ENCODE measurements at places on chromosomes 12 and 14.

GRCh38 chr14:101253948-101254347 is 307.3 kb upstream of the DIO3 start:
- DNase-seq: no peak

GRCh38 chr14:75724414-75725204 is 63.6 kb downstream of the TTLL5 start:
- DNase-seq: no peak

GRCh38 chr14:24312736-24313507 is 1.6 kb downstream of the LTB4R start:
- DNase-seq: no peak

- no peak for DNase-seq
Observed at GRCh38 chr12:89690925-89691324, 17.7 kb downstream of the ATP2B1 start.

DNA sequence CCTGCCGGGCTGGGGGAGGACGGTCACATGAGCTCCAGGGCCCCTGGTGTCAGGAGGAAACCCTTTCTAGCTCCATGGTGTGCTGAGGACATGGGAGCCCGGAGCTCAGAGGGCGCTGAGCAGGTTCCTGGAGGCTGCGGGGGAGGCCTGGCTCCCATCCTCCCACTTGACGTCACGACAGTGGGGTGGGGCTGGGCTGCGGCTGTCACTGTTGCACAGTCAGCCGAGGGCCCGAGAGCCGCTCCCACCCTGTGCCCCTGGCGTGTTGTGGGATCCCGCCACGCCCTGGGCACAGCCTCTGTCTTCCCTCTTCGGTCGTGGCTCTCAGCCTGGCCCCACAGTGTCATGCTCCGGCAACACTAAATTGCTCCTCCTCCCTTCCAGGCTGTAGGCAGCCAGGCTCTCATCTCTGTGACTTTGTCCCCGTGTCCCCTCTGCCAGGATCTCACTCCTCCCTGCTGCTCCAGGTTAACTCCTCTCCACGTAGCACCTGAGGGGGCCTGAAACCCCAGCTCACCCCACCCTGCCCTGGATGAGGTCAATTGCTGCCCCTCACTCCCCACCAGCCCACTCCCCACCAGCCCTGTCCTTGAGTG is 33.0 kb downstream of the BEGAIN start:
- DNase-seq: no peak

GRCh38 chr12:87323369-87323768 is 705.8 kb downstream of the C12orf50 start:
- DNase-seq: no peak

DNA sequence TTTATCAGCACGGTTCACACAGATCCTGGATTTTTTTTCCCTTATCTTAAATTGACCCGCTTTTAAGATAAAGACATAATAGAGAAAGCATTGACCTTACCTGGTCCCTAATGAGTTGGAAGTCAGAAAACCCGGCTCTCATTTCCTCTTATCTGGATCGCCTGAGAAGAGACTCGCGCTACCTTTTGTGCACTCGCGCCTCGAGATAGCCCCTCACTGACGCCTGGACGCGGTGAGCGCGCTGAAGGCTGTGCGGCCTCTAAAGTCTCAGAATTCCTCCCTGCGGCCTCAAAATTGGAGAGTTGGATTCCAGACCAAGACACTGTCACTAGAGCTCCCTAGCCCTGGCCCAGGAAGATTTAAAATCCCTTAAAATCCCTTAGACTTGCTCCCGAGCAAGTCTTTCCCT is 7.0 kb downstream of the NKX2-1 start:
- no peak for DNase-seq

DNA sequence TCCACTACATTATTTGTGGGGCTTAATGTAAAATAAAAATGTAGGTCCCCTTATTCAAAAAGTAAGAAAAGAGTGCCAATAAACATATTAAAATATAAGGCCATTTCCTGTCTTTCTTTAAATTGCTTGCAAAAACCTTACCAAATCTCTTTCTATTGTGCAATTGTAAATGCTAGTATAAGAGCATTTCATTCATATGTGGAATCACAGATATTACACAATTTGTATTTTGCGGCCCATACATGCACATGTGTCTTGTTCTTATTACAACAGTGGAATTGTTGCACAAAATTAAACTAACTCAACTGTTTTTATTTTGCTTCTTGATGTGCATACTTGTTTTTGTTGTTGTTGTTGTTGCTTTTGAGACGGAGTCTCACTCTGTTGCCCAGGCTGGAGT is 20.1 kb upstream of the CRADD start:
- no peak for DNase-seq

DNA sequence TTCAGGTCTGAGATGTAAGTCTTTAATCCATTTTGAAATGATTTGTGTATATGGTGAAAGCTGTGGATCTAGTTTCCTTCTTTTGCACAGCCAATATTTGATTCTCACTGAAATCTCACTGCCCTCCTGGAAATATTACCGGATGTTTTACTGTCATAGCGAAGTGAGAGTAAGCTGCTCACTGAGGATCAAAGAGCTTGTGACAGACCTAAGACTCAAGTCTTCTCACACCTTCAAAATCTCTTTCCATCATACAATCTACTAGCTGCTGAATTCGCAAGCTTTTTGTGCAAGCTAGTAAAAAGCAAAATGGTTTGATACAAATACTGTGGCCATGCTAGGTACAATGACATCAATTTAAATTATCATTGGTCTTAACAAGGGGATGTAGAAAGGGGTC is 3.9 kb downstream of the LRRK2 start:
- DNase-seq: no peak

DNA sequence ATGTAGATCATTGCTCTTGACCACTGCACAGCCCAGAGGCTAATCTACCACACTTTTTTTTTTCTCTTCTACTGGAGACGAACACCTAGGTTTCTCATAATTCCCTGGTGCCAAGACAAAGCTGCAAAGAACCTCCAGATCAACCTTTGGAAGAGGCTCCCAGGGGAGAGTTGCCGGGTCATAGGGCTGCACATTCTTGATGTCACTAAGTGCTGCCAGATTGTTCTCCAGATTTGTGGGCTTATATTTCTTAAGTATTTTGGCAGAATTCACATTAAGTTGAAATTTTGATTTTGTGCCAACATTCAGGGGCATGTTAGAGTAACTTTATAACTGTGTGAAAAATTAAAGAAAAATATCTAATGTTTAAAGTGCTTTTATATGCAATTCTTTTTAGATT is 13.5 kb upstream of the PDZRN4 start:
- DNase-seq: no peak

DNA sequence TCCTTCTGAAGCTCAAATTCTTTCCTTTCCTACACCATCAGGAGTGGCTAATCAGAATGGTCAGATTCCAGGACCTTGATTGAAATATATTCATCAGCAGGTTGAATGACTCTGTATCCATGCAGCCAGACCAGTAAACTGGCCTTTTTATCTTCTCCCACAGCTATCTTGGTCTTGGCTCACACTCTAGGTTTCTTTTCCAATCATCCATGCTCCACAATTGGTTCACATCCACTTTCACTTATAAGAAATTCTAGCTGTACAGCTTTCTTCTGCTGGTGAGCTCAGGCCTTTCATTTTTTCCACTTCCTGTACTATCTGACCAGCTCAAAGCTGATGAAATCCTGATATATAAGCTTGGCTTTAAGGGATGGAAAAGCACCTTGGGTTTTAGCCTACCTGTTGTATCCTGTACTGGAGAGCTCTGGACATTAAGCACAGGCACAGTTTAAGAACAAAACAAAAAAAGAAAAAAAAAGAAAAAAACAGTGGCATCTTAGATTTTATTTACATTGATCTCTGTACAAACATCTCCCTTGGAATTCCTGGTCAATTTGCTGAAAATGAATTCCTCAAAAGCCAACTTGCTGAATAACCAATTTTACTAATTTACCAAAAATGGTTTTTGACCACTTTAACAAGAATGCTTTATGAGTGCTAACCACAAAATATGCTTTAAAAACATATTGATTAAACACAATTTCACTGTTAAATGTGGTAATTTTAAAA is 91.6 kb upstream of the PAWR start:
- DNase-seq: no peak

DNA sequence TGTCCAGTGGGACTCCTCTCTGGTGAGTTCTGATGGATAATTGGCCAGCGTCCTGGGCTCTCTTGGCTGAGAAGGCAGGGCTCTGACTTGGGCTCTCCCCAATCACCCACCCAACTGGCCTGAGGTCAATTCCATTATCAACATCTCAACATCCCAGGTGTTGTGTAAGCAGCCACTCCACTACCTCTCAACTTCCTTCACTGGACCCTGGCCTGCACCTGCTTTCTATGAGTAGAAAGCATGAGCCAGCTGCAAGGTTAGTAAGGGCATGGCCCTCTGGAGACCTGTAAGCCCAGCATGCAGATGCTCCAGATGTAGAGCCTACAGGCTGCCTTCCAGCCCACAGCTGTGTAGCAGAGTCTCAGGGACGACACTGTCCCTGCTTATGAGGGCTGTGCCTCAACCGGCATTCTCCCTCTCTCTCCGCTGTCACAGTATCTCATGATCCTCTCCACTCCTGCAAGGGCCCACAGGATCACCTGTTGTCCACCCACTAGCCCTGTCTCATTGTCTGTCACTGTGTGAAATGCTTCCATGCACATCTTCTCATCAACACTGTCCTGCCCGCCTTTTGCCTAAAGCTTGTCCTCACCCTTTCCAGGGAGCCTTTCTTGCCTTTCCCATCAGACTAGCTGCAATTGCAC is 5.4 kb upstream of the KRT81 start:
- no peak for DNase-seq

- DNase-seq: no peak
Observed at GRCh38 chr14:77043984-77044485, 15.5 kb upstream of the IRF2BPL start.

- DNase-seq: no peak
Observed at GRCh38 chr14:58666737-58667136, 29.0 kb downstream of the DACT1 start.

DNA sequence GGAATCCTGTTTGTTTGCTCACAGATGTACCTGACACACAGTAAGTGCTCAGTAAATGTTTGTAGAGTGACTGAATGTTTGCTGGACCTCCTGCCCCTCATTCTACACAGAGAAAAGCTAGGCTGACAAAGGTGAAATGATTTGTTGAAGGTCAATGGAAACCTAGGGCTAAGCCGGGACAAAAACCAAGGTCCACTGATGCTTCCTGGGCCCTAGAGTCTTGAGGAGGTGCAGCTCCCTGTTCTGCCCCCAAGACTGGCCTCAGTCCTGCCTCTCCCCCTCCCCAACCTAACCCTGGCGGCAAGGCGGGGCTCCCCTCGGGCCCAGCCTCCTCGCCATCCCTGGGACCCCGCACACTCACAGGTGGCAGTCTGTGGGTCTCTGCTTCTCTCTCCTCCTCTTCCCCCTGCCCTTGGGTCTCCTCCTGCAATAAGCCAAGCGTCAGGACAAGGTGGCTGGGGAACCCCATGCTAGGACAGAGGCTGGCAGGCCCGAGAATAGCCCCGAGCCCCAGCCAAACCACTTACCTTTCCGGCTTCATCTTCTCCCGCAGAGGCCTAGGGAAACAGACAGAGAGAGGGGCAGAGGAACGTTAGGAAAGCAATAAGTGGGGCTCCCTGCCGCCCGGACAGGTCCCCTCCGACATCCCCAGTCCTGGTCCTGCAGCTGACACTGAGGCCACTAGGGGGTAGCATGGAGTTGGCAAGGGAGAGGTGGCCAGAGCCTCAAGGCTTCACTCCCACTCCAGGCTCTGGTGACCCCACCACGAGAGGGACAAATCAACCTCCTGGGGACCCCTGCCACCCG is 9.3 kb downstream of the PGF start:
- DNase-seq: peak; percentile 80

- DNase-seq: no peak
Observed at GRCh38 chr12:45669093-45669492, 60.4 kb upstream of the ARID2 start.

- DNase-seq: no peak
Observed at GRCh38 chr12:69120354-69120753, 119.0 kb upstream of the CPSF6 start.

DNA sequence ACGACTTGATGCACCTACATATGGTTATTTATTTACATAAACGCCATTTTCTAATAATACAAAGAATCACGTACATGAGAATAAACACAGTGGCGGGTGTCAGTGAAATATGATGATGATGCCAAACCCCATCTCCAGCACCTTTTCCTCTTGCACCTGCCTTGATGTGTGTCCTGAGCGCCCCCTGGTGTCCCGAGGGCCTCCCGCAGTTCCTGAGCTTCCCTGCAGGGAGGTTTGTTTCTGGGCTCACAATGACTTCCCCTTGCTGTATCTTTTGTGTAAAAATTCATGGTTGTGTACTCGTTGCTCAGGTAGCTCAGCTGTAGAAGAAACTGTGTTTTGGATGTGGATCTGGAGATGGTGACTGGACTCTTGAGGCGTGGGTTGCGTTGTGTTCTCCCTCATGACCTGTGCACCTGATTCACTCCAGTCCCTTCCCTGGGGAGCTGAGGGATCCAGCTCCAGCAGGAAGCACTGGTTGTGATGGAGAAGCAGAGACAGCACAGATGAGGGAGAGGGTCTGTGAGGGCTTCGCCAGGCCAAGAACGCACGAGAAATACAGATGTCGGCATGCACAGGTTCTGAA is 1037.8 kb downstream of the TMEM121 start:
- peak; percentile 77 for DNase-seq

DNA sequence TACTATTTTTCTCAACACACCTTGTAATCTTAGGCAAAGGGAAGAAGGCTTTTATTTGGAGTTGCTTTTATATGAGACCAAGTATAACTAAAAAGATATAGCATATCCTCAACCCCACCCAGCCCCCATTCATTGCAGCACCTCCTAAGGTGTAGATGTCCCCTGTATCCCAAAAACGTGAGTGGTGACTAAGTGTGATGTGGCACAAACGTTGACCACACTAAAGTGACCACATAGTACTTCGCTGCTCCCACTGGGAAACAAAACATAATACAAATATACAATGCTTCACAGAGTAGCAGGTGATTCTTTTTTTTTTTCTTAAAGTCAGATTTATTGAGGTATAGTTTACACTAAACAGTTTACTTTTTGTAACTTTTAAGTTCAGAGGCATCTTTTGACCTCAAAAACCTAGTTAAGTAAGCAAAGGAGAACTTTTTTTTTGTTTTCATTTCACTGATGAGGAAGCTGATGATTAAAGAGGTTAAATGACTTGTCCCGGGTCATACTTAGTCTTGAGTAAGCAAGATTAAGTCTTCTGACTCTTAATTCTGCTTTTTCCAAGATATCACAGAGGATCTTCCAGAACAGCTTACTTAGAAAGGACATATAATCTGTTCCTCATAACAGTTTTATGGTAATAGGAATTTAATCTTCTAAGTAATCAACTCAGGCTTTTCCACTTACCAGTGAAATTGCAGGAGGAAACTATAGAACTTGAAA is 245.2 kb upstream of the PLEKHG7 start:
- no peak for DNase-seq

- no peak for DNase-seq
Observed at GRCh38 chr14:79424462-79424861, 786.8 kb downstream of the DIO2 start.

- DNase-seq: peak; percentile 52
Observed at GRCh38 chr14:69814397-69814796, 17.4 kb upstream of the SLC10A1 start.

- DNase-seq: no peak
Observed at GRCh38 chr14:76771437-76771980, 10.2 kb downstream of the VASH1 start.

GRCh38 chr14:96746101-96746500 is 51.1 kb upstream of the VRK1 start:
- no peak for DNase-seq

- DNase-seq: no peak
Observed at GRCh38 chr12:122858171-122858570, 22.9 kb downstream of the HIP1R start.

- no peak for DNase-seq
Observed at GRCh38 chr12:56657416-56658379, 11.9 kb upstream of the ATP5F1B start.

GRCh38 chr14:28344381-28344780 is 422.2 kb upstream of the FOXG1 start:
- no peak for DNase-seq
